ENCODE measurements at places on chromosomes 2 and 18. TPM values are rescaled to one million over a fixed set of nuclear protein-coding genes. Genes with fewer than 3 reads are reported as not detected.

Gene ASAP2
- 29.7 TPM for total RNA-seq

Gene CNDP1
- 0.75 TPM for total RNA-seq

Gene SCN2A
- total RNA-seq, result 1.9 TPM

Gene THADA
- 29.7 TPM for total RNA-seq

Gene ZNF892
- 17.0 TPM for total RNA-seq

Gene LIMS2
- total RNA-seq, result 13.0 TPM

Gene ZAP70
- total RNA-seq, result 3.1 TPM

Gene INHBB
- total RNA-seq, result not detected

Gene RASGRP3
- 0.58 TPM for total RNA-seq

Gene OSBPL1A
- 39.7 TPM for total RNA-seq

Gene ESPNL
- total RNA-seq, result 0.38 TPM

Gene OTOS
- total RNA-seq, result not detected

Gene GKN1
- not detected for total RNA-seq

Gene TBC1D8
- 12.7 TPM for total RNA-seq

GRCh38 chr18:53426666-53427184 is 797.7 kb downstream of the MBD2 start:
- DNase-seq, result no peak

- no peak for DNase-seq
Observed at GRCh38 chr2:232458661-232459418, 2.9 kb downstream of the ALPI start.

DNA sequence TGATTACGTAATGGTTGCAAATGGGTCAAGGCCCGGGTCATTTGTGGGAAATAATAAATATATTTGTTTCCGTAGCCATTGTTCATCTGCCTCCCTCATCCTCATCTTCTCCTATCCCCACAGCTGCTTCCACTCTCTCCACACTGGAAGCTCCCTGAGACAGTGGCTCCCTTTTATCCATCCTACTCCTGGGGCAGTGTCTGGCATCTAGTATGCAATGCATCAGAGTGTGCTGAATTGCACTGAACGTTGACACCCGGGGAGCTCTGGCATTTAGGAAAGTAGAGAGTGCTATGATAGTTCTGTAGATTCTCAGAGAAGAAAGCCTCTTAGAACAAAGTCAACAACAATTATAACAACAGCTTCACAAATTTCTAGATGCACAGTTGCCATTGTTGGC is 45.5 kb upstream of the NAB1 start:
- DNase-seq, result no peak

GRCh38 chr2:223647258-223647952 is 45.2 kb upstream of the SCG2 start:
- DNase-seq, result no peak

DNA sequence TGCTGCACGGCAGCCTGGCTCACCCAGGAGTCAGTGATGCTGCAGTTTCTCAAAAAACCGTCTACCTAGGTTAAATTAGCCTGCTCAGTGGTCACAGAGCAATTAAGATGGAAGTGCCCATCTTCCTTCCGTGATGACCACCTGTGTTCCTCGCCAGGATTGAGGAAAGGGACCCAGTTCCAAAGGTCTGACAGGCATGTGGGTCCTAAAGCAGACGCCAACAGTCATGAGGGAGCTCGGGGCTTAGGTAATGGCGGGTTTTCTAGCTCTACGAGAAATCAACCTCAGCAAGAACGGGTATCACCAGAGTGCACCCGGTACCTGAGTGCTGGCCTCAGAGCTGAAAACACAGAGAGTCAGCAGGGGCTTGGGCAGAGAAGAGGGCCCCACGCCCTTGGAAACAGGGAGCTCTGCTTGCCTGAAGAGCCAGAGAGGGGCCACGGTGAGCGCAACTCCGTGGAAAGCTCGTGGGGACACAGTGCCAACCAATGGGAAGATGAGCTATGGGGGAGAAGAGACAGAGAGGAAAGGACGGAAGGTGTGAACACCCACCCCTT is 34.3 kb upstream of the DNMT3A start:
- DNase-seq, result no peak

DNA sequence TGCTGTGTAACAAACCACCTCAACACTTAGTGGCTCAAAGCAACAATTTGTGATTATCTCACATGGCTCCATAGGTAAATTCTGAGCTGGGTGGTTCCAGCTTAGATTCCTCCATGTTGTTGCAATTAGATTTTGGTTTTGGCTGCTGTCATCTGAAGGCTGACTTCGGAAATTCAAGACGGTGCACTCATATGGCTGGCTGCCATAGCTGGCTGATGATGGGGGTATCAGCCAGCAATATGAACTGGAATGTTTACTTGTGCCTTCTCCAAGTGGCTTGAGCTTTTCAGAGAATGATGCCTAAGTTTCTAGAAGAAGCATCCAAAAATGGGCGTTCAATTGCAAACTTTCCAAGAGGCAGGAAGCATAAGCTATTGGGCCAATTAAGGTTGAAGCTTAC is 213.1 kb downstream of the GCA start:
- no peak for DNase-seq

DNA sequence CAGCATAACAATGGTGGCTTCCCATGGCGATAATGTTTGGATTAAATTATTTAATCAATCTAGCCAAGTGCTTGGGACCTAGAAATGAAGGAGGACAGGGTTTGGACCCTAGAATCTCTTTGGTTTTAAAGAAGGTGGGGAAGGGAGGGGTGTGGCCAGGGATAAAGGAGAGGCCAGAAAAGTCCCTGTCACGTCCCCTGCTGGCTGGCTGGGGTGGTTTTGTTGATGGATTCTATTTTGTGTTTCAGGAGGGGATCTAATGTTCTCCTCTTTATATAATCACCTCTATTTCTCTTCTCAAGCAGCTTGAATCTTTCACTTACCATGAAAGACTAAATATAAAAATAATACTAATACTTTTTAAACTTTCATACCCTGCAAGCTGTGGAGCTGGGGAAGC is 52.6 kb upstream of the GALR1 start:
- no peak for DNase-seq

GRCh38 chr2:99448556-99448955 is 41.3 kb downstream of the REV1 start:
- no peak for DNase-seq

- DNase-seq, result no peak
Observed at GRCh38 chr2:19198381-19198780, 160.0 kb downstream of the OSR1 start.

DNA sequence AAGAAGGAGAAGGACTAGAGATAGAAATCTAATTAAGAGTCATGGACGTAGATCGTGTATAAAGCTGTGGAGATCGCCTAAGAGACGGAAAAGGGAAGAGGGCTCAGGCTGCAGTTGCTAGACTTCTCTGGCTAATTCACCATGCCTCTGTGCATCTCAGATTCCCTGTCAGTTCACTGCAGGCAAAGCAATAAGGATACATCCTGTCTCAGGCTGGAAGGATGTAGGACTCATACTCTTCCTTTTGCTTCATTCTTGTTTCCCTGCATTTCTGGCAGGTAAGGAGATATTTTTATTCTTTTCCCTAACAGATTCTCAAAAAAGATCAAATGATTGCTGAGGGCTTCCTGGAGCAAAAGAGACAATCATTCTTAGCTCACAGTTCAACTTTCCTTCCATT is 112.5 kb downstream of the AP1S3 start:
- no peak for DNase-seq

DNA sequence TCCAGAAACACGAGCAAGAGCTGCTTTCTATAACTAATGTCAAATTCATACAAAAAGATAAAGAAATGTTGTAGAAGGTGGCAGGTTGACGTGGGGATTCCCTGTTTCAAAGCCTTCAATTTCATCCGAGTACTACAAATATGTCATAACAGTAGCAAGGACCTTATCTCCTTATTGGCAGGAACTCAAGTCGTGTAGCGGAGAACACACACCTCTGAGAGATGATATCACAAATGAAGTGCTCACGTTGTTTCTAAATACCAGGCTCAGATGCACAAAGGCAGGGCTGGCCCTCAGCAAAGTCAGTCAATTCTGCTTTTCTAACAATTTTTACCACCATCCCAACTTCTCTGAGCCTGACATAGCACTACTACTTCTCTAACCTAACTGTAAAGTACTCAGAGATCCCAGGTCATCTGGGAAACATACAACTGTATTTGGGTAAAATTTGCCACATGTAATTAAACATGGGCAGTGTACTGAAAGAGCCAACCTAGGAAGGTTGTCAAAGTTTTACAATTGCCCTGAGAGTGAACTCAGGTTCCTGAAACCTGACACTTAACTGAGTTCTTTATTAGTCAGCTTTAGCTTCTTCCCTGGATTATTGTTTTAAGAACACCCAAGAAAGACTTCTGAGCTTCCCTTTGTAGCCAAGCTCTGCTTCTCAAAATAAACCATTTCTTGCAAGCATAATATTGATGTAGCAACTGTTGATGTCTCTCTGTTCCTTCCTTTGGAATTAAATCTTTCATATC is 813.7 kb upstream of the ACVR2A start:
- no peak for DNase-seq

- no peak for DNase-seq
Observed at GRCh38 chr2:236120141-236120601, 48.0 kb downstream of the GBX2 start.

- DNase-seq, result no peak
Observed at GRCh38 chr18:79405781-79406575, 10.2 kb downstream of the NFATC1 start.

DNA sequence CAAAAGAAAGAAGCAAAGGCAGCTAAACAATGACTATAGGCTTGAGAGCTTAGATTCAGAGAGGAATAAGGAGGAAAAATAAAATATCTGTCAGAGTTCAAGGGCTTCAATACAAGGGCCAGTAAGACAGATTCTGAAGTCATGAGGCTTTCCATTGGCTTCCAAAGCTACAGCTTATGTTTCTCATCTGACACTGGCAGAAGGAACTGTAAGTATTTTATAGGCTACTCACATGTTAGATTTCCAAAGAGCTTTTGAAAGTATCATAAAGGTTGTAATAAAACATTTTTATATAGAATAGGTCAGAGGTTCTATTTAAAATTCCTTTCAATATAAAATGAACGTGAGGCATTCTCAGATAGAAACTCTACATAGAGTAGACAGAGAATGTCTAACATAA is 746.6 kb upstream of the NXPH2 start:
- DNase-seq, result no peak

- no peak for DNase-seq
Observed at GRCh38 chr2:88841224-88841929, 149.9 kb downstream of the RPIA start.

DNA sequence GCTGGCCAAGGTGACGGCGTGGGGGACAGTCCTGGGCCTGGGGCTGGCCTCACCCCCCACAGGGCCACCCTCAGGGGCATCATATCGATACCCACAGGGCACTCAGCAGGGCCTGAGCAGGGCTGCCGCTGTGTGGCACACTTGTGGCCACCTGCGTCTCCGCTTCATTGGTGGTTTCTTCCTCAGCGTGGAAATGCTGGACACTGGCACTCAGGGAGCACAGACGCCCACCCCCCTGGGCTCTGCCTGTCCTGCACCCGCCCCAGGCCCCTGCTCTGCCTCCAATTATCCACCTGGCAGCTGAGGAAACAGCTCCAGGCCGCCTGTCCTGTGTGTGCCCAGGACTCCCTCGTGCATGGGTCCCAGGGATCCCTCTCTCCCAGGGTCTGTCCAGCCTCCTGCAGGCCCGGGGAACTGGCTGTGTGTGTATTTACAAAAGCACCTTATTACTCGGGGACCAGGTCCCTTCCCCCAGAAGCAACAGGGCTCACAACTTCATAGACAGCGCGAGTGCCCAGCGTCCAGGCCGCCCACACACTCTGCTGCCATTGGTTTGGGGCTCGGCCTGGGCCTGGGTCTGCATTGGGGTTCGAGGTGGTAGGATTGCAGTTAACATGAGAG is 13.1 kb downstream of the CROCC2 start:
- DNase-seq, result no peak

GRCh38 chr2:168530982-168531622 is 75.0 kb downstream of the CERS6 start:
- no peak for DNase-seq

DNA sequence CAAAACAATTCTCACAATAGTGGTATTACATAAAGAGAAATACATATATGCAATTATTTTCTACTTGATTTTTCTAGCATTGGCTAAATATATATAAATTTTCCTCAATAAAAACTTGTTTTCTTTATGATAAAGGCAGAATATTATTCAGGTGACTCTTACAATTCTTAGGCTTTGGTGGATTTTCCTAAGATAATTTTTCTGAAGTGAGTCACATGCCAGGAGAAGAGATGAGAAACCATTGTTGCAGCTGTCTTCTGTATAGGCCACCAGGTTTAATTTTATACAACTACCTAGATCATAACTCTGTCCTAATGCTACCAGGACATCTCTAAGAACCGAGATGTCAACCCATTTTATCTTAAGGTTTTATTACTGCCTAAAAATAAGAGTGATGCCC is 552.4 kb upstream of the CDH2 start:
- no peak for DNase-seq

DNA sequence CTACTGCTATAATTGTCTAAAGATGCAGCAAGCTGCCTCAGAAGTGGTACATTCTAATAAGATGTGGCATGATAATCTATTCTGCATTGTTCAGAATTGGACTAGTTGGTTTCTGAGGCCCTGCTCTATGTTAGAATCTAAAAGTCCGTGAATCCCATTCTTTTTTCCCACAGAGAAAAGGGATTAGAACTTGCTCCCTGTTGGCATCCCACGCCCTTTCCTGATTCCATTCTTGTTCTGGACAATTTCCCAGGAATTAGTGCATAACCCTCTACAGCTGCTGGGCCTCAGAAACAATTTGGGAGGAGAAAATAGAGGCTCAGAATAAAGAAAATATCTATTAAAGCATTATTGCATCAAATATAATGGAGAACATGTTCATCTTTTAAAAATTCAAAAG is 282.7 kb downstream of the NRXN1 start:
- no peak for DNase-seq

DNA sequence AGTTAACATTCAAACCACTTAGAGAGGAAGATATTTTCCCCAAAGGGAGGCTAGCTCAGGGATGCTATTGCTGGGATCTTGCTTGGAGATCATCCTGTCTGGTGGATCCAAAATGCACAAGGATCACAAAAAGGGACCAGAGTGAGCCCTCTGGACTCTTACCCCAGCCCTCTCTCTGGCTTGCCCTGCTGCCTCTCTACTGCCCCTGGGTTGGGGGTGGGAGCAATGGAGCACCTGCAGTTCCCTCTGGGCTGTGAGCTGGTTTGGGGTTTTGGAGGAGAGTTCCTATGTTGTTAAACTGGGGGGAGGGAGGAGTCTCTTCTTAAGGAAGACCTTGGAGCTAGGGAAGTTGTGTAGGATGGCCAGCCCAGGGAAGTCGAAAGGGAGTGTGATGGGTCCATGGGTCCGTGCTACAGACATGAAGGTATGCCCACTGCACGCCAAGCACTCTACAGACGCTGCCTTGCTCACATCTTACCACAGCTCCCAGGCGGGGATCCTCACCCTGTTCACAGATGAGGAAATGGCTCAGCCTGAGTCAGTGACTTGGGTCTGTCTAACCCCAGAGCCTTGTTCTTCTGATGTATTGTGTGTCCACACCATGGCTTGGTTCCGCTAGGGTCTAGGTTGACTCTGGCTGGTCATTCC is 3.8 kb downstream of the LBH start:
- DNase-seq, result no peak

- DNase-seq, result no peak
Observed at GRCh38 chr2:238136820-238137537, 1.5 kb upstream of the KLHL30 start.

All from mesothelial cell of epicardium (in vitro differentiated cells).